ENCODE measurements at places on chromosomes 6 and 20.

DNA sequence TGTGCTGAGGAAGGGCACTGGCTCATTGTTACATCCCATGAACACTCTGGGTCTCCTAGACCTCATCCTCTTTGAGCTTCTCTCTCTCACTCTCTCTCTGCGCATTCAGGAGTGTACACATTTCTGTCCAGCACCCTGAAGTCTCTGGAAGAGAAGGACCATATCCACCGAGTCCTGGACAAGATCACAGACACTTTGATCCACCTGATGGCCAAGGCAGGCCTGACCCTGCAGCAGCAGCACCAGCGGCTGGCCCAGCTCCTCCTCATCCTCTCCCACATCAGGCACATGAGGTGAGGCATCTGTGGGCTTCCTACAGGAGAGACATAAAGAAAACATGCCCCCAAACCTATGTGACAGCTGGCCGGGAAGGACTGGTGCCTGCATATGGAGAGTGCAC lies 286.8 kb downstream of the ESR1 start:
- DNase-seq, result no peak

GRCh38 chr20:6993011-6993410 lies 225.5 kb downstream of the BMP2 start:
- peak; percentile 76 for DNase-seq

- no peak for DNase-seq
These were observed 85.6 kb upstream of the SSTR4 start for GRCh38 chr20:22949331-22950109.

- no peak for DNase-seq
These were observed 491.4 kb upstream of the SOX4 start for GRCh38 chr6:21102201-21102600.

DNA sequence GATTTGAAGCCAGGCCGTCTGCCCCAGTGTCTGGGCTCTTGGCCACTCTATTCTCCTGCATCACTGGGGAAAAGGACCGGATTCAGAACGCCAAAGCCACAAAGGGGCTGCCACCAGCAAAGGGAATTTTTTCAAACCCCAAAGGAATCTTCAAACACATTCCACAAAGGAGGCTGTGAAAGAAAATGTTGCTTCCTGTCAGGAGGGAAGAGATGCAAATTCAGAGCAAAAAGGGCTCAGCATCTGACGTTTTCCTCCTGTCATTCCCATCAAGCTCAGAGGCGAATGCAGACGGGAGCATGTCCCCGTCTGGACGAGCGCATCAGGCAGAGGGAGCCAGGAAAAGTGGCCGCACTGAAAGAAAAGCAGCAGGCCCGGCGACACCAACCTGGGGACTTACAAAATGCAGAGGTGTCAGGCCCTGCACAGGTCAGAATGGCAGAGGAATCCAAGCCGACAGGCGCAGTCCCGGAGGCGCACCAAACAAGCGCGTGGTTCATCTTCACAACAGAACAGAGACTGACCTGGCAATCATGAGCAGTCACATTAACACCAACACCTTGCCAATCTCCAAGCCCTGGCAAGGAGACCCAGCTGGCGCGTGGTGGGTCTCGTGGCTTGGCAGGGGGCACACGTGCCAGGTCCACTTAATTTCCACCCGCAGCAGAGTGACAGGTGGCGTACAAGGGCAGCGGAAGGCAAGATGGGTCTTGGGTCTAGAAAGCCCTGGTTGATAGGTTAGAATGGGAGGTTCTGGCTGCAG lies 62.8 kb downstream of the GRM4 start:
- no peak for DNase-seq

DNA sequence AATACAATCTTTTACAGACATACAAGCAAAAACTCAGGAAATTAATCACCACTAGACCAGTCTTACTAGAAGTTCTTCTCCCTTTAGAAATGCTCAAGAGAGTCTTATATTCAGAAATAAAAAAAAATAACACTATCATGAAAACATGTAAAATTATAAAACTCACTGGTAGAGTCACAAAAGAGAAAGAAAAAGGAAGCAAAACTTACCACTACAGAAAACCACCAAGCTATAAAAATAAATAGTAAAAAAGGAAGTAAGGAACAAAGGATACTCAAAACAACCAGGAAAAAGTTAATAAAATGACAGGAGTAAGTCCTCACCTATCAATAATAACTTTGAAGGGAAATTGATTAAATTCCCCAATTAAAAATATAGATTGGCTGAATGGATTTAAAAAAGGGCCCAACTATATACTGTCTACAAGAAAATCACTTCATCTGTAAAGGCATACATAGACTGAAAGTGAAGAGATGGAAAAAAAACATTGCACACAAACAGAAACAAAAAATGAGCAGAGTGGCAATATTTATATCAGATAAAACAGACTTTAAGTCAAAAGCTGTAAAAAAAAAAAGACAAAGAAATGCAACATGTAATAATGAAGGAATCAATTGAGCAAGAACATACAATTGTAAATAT lies 489.5 kb downstream of the KIF16B start:
- DNase-seq, result no peak

DNA sequence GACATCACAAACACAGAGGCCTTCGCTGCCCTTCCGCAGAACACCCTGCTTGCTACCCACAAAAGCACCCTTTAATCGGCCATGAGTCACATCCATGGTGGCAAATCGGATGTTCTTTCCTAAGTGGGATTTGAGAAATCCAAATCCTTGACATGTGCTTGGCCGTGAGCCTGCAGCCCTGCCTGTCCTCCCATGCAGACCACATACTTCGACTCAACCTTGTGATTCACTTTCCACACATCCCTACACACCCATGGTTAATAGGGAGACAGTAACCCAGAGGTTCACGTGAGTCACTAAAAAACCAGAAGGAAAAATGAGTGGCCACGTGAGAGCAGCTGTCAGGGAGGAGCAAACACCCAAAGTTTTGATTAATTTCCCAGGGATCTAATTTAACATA lies 19.4 kb downstream of the RAMACL start:
- peak; percentile 93 for DNase-seq
